GM18507 (cell line): ENCODE measurements at places on chromosomes 6 and 20.

DNA sequence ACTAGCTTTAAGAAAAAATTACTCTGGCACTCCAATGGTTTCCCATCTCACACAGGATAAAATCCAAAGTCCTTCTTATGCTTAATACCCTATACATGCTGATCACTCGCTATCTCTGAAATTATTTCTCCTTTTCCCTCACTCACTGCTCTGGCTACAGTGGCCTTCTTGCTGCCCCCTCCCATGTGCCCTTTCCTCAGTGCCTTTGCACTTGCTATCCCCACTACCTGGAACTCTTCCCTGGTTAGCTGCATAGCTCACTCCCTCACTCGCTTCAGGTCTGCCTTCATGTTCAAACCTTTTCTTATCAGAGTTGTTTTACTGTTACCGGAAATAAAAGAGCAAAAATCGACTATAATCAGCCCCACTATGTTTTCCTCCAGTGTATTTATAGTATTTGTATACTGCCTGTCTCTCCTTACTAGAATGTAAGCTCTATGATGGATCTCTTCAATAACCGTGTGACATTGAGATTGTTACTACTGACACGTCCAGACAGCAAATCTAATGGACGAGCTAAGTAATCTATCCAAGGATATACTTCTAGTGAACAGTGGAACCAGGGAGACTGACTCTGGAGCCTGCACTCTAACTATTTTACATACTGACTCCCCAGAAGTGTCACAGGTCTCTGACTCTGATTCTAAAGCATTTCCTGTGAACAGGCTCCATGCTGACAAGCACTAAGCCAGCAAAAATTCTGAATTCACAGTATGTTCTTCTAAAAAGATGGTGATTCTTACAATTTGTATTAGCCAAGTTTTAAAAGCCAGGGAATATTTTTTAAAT lies 25.1 kb downstream of the FKBP5 start:
- DNase-seq, result no peak

DNA sequence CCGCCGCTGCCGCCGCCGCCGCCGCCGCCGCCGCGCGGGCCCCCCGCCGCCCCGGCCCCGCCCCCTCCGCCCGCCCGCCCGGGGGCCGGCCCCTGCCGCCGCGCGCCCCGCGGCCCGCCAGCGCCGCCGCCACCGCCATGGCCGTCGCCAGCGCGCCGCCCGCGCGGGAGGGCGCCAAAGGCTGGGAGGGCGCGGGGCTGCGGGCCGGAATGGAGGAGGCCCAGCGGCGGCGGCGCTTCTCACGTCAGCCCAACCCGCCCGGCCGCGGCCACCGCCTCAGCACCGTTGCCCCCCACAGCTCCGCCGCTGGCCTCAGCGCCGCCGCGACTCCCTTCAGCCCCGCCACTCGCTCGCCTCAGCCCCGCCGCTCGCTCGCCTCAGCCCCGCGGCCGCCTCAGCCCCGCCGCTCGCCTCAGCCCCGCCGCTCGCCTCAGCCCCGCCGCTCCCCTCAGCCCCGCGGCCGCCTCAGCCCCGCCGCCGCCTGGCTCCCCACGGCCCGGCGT lies 258 bp downstream of the PHF10 start:
- DNase-seq, result no peak

DNA sequence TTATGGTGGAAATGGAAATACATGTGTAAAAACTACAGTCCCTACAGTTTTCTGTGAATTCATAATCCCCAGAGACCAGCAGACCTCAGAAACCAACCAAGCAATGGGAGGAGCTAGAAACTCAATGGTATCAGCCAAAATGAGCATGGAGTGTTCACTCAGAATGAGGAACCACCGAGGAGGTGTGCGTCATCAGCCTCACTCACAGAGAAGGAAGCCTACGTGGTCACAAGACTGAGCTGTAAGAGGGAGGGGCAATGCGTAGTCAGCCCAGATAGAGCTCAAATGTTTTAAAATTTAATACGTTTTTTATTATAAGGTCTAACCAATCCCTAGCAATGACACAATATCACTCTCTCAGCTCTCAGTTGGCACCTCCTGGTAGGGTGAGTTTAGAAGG lies 17.4 kb downstream of the MYLK4 start:
- peak; percentile 54 for DNase-seq

DNA sequence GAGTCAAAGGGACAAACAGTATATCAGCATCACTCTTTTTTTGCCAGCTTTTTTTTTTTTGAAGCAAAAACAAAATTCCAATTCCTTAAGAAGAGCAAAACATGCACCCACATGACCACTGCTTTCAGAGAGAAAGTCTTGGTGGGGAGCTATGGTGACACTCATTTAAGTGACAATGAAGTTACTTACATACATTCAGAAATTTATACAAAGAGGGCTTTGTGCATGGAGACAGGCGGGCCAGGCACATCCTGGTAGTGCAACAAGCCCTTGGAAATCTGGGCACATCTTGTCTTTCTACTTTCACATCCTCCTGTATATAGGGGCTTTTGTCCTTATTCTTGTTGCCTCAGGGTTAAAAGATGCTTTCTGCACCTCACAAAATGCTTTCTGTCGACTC lies 55.9 kb downstream of the IL22RA2 start:
- no peak for DNase-seq

GRCh38 chr6:15654250-15654649 lies 8.6 kb downstream of the DTNBP1 start:
- no peak for DNase-seq

DNA sequence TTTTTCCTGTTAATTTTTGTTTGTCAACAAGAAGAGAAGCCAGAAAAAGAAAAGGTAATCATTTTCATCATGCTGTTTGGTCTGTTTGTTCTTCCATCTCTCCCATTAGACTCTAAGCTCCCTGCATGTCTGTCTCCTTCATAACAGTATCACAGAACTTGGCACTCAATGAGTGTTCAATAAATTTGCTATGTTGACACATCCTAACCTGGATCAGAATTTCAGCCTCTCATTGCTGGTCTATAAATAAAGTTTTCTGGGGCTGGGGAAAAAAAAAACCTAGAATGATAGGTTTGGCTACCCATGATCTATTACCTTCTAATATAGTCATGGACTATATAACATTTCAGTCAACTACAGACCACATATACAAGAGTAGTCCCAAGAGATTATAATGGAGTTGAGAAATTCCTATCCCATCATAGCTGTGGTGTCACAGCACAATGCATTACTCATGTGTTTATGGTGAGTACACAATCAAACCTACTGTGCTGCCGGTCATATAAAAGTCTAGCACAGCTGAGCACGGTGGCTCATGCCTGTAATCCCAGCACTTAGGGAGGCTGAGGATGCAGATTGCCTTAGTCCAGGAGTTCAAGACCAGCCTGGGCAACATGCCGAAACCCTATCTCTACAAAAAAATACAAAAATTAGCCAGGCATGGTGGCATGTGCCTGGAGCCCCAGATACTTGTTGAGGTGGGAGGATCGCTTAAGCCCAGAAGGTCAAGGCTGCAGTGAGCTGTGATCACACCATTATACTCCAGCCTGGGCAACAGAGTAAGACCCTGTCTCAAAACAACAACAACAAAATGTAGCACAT lies 5.9 kb downstream of the NUDT3 start:
- DNase-seq, result no peak
